Activated naive CD8-positive, alpha-beta T cell treated with anti-CD3 and anti-CD28 coated beads, Interleukin-2, amount 10 ng/mL, durations not matched to agents 7 days and 5 days (primary cell): ENCODE measurements at places on chromosomes 3 and 15. TPM values are rescaled to one million over a fixed set of nuclear protein-coding genes. Genes with fewer than 3 reads are reported as not detected.
A peak's percentile ranks its signal among the peaks of the same experiment; 100 is the strongest.

DNA sequence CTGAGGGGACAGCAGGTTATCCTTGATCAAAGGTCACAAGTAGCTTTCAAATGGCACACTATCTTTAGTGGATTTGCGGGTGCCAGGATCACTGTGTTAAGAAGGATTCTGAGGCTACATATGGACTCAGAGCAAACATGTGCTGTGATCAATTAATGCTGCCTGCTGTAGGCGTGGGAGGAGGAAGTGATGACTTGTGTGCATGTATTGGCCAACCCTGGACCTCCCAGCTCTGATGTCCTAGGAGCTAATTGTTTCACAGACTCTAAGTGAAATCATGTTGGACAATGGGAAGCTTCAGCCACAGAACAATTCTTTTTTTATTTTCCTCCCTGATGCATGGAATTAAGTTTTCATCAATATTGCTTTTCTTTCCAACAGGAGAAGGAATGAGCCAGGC is 24.4 kb downstream of the FAH start:
- DNase-seq = no peak

DNA sequence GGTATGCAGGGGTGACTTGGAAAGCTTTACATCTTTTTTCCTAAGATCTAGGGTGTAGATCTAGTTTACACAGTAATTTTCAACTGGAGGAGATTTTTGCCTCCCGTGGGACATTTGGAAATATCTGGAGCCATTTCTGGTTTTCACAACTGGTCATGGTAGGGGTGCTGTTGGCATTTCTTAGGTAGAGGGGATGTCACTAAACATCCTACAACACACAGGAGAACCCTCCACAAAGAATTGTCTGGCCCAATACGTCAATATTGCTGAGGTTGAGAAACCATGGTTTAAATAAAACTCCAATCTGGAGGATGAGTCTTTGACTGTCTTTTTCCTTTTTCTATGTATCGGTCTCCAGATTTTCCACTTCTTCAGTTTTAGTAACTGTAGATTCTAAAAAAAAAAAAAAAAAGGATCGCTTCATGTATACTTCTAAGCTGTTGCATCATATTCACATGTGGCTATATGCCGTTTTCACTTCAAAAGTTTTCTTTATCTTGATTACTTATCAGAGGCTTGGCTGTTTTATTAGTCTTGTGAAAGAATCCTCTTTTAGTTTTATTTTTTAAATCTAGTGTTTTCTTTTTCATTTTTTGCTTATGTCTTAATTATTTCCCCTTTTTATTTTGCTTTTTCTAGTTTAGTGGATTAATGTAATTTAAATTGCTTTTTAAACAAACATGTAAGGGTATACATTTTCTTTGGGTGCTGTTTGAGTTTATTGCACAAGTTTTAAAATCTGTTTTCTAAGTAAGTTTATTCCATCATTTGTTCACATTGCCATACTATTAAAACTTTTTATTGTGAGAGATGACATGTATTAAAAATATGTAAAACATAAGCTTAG is 21.2 kb downstream of the UBE2Q2 start:
- DNase-seq = no peak

DNA sequence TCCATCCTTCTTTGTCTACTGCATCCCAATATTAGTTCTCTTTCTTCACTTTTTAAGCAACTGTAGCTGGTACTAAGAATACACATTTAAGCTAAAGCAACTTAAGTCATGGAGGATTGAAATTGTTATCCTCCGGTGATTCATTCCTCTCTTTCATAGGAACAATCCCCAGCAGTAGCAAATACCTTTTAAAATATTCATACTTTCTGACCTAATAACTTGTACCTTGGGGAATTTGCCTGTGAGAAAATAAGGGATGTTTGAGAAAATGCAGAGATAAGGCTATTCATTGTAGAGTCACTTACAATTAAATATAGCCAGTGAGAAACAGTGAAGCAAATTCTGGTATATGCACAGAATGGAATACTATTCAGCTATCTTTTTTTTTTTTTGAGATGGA is 66.0 kb downstream of the VPS13C start:
- DNase-seq = no peak

DNA sequence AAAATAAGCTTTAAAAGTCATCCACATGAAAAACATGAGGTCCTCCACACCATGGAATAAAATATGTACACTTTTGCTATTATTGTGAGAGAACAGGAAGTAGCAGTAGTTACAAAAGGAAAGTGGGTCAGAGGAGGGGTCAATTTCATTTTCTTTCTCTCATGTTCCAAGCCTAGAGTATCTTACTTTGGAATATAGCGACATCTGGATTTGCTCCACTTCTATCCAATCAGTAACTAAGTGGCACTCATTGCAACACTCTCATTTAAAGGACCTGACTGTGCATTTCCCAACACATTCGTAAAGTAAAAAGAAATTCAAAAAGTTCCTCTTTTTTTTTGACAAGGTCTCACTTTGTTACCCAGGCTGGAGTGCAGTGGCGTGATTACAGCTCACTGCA is 637.3 kb downstream of the TUSC7 start:
- DNase-seq = no peak

DNA sequence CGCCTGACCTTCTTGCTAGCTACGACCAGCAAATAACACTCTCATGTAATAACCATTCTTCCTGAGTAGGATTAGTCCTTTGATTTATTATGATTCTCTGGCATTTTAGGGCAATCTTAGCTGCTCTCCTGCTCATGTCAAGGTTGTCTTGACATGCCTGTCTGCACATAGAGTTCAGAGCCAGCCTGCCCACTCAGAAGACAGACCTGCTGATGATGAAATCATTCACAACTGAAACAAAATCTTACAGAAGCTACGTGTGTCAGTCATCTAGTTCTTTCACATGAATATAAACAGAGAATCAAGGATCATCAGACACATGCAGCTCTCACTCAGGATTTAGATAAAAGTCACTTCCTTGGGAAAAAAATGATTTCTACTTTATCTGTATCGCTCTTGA is 173.6 kb upstream of the LYSMD4 start:
- DNase-seq = no peak

DNA sequence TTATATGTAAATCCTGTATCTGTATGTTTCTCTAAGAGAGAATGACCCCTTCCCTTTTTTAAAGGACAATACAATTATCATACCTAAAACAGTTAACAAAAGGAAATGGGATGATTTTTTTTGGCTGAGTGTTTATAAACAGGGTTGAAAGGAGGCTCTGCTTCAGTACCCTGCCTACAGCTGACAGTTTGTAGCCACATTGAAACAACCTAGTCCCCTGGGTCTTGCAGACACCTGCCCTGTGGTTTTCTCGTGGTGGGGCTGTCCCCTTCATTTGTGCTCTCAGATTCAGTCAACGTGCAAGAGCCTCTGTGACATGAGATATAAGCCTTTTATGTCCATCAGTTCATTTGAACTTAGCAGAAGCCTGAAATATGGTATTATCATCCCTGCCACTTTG is 2.3 kb upstream of the HMCES start:
- no peak for DNase-seq

DNA sequence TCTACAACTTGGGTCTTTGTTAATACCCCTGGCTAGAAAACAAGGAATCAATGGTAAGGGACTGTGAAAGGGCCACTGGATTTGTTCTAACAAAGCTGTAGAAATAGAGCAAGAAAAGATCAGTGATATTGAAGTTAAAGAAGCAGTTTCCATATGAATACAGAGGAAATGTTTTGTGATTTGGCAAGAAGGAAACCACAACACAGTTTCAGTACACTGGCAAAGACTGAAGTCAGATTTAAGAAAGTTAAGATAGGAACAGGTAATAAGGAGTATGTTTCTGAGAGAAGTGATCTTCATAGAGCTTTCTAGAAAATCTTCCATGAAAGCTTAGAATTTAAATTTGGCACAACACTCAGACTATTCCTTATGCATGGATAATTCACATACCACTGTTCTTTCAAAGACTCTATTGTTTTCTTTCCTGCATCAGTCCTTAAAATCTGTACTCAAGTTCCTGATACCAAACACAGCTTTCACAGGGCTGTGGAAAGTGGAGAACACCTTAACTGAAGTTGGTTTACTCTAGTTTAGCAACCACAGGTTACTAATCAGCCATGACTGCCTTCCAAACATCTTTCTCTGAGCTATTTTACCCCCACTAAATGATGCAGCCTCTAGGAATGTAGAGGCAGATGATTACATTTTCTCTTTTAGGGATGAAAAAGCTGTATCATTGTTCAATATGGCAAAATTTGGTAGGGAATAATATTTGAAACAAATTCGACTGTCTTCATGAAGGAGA is 32.4 kb upstream of the ALCAM start:
- DNase-seq = no peak

GRCh38 chr3:28726840-28727239 is 378.2 kb upstream of the AZI2 start:
- DNase-seq = no peak

- no peak for DNase-seq
Observed at GRCh38 chr15:71060983-71061382, 54.3 kb upstream of the THSD4 start.

GRCh38 chr3:126130981-126131745 is 47.2 kb upstream of the SLC41A3 start:
- peak; percentile 13 for DNase-seq

- no peak for DNase-seq
Observed at GRCh38 chr3:23711916-23712494, 93.8 kb upstream of the UBE2E1 start.

DNA sequence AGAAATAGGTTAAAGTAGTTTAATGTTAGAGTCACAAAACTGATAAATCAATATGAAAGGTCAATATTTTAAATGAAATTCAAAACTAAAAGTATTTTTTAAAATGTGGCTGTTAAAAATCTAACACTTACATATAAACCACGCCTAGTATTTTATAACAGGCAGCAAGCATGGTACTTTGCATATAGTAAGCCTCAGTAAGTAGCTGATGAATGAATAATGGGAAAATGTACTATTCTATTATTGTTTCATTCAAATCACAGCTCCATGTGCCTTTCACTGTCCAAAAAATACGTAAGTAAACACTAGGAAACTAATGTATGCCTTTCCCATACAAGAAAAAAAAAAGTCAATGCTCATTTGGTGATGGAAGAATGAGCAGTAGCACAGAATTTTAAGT is 17.8 kb downstream of the CCDC39 start:
- DNase-seq = no peak

DNA sequence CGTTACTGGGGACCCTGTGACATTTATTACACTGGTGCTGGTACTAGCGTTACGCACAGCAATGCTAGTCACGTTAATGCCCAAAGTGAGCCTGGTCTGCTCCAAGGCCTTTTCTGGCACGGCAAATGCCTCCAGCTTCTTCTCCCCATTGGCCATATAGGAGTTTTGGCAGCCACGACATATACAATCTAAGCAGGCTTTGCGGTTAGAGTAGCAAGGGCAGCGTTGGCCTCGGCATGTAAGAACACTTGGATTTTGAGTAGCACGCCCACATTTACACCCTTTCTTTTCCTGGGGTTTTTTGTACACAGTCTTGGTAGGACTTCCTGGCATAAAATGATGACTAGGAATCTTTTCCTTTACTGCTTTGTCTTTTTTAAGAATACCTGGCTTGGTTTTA is 44.9 kb downstream of the MSL2 start:
- no peak for DNase-seq

DNA sequence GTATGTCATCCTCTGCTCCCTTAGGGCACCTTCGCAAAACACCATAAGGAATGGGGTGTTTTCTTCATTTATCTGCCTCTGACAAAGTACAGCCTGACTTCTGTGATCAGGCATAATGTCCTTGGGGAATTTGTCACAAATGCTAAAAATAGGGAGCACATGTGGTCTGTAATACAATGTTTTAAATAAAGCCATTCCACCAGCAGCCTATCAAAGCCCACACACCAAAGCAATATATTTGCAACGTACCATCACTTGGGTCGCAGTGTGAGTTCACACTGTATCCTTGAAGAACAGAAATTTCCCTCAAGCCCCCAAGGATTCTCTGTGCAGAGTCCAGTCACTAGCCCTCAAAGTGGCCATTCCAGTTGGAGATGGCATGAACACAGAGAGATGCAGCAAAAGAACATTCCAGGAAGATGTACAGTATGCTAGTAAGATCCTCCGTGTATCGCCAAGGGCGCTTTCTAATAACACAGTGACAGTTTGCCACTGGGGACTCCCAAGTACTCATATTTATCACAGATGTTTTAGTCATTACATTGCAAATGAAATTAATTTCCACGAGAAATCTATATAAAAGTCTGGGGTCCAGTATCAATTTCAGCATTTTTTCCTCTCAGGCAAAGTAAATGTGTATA is 246.7 kb downstream of the MCTP2 start:
- DNase-seq = no peak

DNA sequence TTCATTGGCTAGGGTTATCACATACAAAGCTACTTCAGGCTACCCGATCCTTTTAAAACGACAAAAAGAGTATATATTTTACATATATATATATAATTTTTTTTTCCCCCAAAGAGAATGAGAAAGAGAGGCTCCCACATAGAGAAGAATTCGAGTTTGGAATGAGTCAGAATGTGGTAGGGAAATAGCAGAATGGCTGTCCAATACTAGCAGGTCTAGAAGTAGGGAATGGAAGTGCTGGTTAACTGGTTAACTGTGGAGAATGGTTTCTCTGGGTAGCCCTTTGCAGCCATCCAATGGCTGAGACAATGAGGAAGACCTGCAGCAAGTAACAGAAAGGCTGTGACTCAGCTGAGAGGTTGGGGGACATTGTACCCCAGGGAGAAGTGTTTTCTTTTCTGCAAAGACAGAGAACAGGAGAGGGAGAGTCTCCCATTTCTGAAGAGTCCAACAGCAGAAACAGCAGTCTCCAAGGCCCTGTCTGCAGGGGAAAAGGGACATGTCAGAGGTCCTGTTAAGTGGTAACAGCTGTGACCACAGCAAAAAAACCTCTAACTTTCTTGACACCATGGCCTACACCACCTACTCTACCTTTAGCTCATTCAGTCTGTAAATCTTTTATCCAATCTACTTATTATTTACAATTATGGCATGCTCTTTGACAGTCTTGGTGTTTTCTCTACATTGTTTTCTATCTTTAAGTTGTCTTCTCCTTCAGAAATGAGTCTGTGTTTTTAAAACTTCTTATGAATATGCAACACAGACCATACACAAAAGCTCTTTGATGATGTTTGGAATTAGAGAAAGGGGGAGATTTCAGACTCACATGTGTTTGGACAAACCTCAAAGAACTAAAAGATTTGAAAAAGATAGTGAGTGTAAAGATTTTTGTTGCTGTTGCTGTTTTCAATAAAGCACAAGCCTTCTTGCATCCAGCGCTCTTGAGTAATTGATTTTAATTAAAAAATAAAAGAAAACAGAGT is 116.1 kb upstream of the SLC7A14 start:
- DNase-seq = no peak

Gene TGM4
- total RNA-seq = not detected

Gene UPK1B
- total RNA-seq = not detected

Gene CPA3
- not detected for total RNA-seq

Gene ST8SIA2
- not detected for total RNA-seq

Gene GPR87
- total RNA-seq = not detected

Gene TLR9
- total RNA-seq = 1.6 TPM

Gene RBP2
- total RNA-seq = not detected

Gene VIPR1
- 22.3 TPM for total RNA-seq

Gene TM4SF18
- total RNA-seq = not detected
